ENCODE measurements at places on chromosomes 7 and 10.

GRCh38 chr10:773562-774161 lies 84.2 kb upstream of the DIP2C start:
- DNase-seq, result no peak

DNA sequence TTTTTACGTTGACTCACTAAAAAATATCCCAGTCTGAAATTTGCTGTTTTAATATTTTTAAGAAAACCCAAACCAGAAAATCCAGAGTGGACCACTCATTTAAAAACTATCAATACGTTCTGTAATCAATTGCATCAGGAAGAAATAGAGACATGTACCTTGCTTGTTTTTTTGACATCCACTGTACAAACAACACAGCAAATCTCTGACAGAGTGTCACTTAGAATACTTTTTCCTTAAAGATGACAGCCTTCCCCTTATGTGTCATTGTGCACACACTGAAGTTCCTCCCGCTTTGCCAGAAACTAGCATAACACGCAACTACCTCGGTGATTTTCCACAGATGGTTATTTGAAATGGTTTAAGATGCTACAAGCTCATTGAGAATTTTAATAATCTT lies 321.7 kb upstream of the PFKP start:
- no peak for DNase-seq

GRCh38 chr10:80421050-80421706 lies 12.8 kb downstream of the PRXL2A start:
- no peak for DNase-seq

DNA sequence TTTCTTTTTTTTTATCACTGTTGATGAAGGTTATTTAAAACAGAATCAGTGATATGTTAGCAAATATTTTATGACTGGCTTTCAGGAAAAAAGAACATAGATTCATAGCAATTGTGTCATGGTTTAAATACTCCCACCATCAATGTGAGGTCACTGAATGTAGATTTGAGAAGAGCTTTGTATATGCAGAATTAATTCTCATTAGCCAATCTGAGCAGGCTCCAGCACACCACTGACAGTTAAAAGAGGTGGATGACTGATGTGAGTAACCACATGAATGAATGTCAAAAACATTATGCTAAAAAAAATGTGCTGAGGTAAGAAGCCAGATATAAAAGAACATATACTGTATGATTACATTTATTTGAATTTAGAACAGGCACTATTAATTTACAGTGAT lies 174.8 kb upstream of the KAT6B start:
- no peak for DNase-seq

GRCh38 chr10:116138897-116139296 lies 134.1 kb downstream of the GFRA1 start:
- no peak for DNase-seq

DNA sequence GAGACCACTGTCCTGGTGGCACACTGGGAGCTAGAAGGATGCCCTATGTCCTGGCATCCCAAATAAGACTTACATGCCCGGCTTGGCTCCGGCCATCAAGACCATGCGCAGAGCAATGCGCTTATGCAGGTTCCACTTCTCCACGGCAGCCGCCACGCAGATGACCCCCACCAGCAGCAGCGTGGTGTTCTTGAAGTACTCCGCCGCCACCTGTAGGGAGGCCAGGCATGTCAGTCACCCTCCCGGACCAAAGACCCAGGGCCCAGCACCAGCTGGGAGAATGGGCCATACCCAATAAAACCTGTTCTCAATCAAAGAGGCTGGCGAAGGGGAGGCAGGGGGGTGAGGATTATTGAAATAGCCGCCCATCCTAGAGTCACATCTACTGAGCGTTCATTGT lies 19.9 kb downstream of the SLC13A4 start:
- DNase-seq, result no peak

GRCh38 chr10:64041185-64041988 lies 520.2 kb downstream of the REEP3 start:
- peak; percentile 50 for DNase-seq

DNA sequence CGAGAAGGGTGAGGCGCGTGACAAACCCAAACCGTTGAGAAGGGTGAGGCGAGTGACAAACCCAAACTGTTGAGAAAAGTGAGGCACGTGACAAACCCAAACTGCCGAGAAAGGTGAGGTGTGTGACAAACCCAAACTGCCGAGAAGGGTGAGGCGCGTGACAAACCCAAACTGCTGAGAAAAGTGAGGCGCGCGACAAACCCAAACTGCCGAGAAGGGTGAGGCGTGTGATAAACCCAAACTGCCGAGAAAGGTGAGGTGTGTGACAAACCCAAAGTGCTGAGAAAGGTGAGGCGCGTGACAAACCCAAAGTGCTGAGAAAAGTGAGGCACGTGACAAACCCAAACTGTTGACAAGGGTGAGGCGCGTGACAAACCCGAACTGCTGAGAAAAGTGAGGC lies 25.0 kb downstream of the ESYT2 start:
- DNase-seq, result no peak

GRCh38 chr7:120933475-120933874 lies 17.1 kb upstream of the ING3 start:
- DNase-seq, result no peak

DNA sequence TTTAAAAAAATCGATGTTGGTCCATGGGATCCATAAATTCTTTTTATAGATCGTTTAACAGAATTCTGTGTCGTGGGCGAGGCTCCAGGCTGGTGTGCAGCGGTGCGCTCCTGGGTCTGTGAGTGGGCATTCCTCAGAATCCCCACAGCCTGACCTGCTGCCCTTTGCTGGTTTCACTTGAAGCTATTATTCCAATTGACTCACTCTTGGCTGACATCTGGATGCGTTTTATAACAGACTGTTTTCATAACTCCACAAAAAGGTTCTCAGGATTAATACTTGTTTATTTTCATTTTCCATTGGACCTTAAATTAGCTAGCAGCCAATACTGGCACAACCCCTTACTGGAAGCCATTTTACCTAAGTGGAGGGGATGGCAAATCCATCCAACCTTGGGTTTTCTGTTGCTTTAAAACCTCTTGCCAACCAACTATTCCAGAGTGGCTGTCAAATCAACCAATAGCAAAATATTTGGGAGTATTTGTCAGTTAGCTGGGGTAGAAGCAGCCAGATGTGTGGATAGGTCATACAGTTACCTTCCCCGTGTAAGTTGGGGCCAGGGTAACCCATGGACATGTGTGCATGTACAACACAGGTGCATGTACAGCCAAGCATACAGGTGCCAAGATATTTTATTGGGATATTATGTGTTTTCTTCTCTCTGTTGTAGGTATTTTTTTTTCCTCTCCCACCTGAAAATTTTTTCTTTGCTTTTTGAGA lies 160.7 kb upstream of the ZNF32 start:
- DNase-seq, result no peak

DNA sequence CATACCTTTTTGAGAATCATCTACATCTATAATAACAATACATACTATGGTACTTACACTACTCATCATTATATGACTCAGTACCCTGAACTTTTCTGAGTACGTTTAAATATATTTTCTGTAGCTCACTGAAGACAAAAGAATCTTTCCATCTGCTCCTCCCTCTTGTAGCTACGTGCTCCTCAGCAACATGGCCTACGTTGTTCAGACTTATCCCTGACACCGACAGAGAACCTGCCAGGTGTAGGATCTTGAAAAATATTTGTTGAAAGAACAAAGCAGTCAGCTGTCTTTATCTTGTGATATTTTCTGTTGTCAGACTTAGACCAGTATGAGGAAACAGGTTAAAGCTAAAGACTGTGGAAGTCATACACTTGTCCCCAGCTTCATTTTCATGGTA lies 356.0 kb upstream of the MYO3A start:
- DNase-seq, result no peak

GRCh38 chr7:2856388-2857169 lies 12.5 kb upstream of the GNA12 start:
- no peak for DNase-seq

- DNase-seq, result no peak
These were observed 1212.3 kb downstream of the NXPH1 start for GRCh38 chr7:9645756-9646155.

- no peak for DNase-seq
These were observed 63.4 kb downstream of the CTBP2 start for GRCh38 chr10:125096975-125097374.

DNA sequence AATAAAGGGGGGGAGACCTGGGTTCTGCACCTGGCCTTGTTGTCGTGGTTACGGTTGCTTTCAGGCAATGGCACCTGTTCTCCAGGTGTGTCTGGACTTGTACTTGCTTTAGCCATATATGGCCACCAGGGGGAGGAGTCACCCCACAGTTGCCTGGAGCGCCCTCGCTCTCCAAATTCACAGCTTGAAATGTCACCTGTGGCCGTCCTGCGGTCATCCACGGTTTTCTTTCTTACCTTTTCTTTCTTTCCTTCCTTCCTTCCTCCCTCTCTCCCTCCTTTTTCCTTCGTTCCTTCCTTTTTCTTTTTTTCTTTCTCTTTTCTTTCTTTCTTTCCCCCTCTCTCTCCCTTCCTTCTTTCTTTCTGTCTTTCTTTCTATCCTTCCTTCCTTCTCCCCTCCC lies 157.2 kb upstream of the ZNF92 start:
- DNase-seq, result no peak

- no peak for DNase-seq
These were observed 1567.3 kb upstream of the LRRTM3 start for GRCh38 chr10:65358565-65358964.

GRCh38 chr7:29179115-29179514 lies 15.5 kb upstream of the CHN2 start:
- no peak for DNase-seq

- no peak for DNase-seq
These were observed 7.4 kb downstream of the YWHAG start for GRCh38 chr7:76351372-76351771.

DNA sequence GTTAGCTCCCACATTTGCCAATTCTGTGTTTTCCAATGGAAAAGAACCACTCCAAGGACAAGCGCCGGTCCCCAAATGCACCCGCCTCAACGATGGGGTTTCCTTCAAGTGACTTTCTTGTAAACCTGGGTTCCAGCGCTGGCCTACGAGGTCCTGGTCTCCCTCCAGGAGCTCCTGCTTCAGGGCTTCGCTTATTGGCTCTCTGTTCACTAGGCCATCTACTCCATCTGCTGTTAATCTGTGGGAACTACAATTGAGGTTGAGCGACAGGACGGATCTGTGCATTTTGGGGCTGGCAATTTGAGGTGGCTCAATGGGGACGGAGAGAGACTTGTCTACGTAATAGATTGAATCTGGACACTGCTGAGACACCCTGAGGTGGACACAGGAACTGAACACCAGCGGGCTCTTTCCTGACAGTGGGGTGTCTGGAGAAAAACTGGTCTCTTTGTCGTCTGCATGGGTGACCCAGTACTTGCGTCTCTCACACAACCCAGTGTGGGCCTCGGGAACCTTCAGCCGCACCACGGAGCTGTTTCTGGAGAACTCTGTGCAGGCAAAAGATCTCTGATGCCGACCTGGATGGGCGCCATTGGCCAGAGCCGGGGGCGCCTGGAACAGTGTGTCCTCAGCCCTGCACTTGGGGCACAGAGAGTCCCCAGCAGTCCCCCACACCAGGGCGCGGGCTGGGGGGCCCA lies 115.9 kb upstream of the ADAM12 start:
- DNase-seq, result no peak

GRCh38 chr10:3813986-3814837 lies 29.2 kb upstream of the KLF6 start:
- DNase-seq, result no peak

DNA sequence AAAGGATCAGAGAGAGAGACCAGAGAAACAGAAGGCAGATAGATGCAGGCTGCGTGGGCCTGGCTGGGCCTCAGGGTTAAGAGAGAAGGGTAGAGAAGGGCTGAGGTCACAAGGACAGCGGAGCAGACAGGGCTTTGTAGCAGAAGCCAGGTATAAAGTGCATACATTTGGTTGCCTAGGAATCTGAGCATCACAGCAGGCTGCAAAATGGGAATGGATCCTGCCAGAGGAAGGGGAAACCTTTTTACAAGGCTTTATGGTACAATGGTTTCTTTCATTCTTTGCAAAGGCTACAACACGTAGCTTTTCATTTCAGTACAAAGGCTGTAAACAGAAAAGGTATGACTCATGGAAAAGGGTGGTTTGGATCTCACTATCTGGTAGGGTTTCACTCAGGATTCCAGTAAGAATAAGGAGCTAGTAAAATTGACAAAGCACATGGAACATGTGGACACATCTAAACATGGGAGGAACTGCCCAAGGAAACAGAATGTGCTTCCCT lies 275.1 kb downstream of the DOCK4 start:
- DNase-seq, result no peak

- DNase-seq, result no peak
These were observed 56.9 kb downstream of the ZNF727 start for GRCh38 chr7:64101943-64102655.

GRCh38 chr7:131456338-131456737 lies 100.1 kb downstream of the PODXL start:
- DNase-seq, result no peak

- no peak for DNase-seq
These were observed 937.1 kb upstream of the C7orf33 start for GRCh38 chr7:147653456-147653855.

DNA sequence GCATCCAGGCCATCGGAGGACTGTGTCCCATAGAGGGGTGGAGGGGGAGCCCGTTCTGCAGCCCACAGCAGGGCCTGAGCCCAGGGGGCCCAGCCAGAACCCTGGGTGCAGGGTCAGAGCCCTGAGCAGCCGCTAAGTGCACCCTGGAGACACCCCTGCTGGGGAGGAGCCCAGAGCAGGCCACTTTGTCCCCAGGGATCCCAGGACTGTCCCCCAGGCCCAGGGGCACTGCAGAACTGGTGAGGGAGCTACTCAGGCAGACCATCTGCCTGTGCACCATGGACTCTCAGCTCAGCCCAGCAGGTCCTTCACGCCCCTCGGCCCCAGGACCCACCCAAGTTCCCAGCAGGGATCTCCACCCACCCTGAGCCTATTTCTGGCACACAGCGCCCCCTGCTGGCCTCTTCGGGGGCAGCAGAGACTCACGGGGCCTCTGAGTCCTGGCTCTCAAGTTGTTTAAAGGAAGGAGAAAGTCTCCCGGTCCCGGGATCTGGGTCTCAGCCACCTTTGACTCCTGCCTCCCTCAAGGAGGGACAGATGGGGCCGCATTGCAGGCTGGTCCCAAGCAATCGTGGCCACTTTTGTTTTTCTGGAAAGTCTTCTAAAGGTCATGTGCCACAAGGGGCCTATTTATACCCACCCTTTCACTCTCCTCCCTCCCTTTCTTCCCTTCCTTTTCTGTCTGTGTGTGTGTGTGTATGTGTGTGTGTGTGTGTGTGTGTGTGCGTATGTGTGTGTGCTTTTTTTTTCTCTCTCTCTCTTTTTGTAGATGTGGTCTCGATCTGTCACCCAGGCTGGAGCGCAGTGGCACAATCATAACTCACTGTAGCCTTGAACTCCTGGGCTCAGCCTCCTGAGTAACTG lies 90.3 kb downstream of the MYL10 start:
- DNase-seq, result peak; percentile 37

All from stimulated activated CD8-positive, alpha-beta memory T cell treated with anti-CD3 and anti-CD28 coated beads, Interleukin-4, amount 100 ng/mL, for 24 hours (primary cell).